EL (cell line): ENCODE measurements at places on chromosomes 7 and 10.
A peak's percentile ranks its signal among the peaks of the same experiment; 100 is the strongest.

GRCh38 chr10:102783568-102783967 is 39.8 kb downstream of the WBP1L start:
- no peak for DNase-seq

DNA sequence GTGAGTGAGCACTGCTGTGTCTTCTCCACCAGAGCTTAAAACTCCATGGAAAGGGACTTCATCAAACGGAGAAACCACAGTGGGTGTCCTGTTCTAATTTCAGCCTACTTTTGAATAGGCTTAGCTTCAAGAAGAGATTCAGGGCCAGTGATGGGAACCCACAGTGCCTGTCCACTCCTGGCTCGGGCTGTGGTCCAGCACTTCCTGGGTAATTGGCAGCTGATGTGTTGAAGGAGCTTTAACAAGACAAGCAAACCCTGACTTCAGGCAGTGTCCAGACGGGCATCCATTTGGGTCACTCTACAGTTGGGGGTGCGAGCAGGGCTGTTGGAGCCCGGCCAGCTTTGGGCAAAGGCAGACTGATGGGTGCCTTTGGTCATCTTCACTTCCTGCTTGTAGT is 14.5 kb downstream of the VWC2 start:
- no peak for DNase-seq

- DNase-seq, result no peak
Observed at GRCh38 chr7:135262623-135263320, 29.1 kb downstream of the STRA8 start.

GRCh38 chr10:110460111-110460809 is 37.4 kb upstream of the DUSP5 start:
- DNase-seq, result peak; percentile 55

GRCh38 chr7:128904381-128905197 is 5.9 kb downstream of the KCP start:
- peak; percentile 52 for DNase-seq

- DNase-seq, result no peak
Observed at GRCh38 chr7:2675256-2675764, 12.7 kb upstream of the AMZ1 start.

GRCh38 chr10:132788180-132788830 is 2.4 kb upstream of the NKX6-2 start:
- DNase-seq, result no peak

- no peak for DNase-seq
Observed at GRCh38 chr7:78159545-78159944, 361.0 kb downstream of the PHTF2 start.

DNA sequence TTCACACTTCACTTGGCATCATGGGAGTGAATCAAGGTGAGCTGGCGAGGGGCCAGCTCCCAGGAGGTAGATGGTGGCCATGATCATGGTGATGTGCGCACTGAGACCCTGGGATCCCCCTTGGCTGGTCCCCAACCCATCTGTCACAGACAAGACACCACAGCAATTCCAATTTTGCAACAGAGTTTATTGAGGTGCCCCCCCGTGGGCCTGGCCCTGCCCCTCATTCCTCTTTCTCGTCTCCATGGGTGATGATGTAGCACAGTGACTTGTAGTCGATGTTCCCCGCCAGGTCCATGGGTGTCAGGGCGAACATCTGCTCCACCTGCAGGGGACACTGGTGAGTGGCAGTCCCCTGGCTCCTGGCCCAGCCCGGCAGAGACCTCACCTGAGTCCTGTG is 2.4 kb downstream of the MYL7 start:
- no peak for DNase-seq

GRCh38 chr7:81053623-81054022 is 134.8 kb upstream of the SEMA3C start:
- DNase-seq, result peak; percentile 20

- no peak for DNase-seq
Observed at GRCh38 chr10:83945982-83946718, 193.2 kb upstream of the GHITM start.

DNA sequence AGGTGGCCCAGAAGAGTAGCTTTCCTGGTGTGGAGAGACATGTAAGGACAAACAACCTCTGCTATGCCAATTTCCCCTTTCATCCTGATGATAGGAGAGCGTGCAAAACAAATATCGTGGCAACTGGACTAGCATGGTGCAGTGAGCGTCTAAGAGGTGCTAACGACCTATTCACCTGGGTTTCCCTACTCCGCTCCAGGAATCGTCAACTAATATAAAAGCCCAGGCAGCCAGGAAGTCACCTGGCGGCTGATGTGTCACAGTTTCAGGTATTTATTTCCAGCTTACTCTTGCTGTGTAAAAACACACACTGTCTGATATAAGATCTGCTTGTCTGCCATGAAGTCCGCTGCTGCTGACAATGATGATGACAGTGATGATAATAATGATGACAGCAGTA is 56.5 kb upstream of the EFCAB10 start:
- no peak for DNase-seq

DNA sequence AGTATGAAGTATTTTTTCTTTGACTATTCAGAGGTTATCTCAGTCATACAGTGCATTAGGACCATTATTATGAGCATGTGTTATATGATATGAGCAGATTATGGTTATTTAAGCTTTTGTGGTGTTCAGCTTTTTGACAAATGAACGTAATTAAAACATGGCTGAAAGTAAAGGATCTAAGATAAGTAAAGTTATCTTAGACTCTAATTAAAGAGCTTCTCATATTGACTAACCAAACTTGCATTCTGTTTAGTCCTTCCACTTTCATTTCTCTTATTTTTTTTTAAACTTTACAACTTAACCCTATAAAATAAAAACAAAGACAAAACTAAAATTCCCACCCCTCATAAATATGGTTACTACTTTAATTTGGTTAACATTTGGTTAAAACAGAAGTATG is 6.9 kb upstream of the GPR85 start:
- no peak for DNase-seq
